ENCODE measurements at places on chromosomes 1 and 21.
A peak's percentile ranks its signal among the peaks of the same experiment; 100 is the strongest.

DNA sequence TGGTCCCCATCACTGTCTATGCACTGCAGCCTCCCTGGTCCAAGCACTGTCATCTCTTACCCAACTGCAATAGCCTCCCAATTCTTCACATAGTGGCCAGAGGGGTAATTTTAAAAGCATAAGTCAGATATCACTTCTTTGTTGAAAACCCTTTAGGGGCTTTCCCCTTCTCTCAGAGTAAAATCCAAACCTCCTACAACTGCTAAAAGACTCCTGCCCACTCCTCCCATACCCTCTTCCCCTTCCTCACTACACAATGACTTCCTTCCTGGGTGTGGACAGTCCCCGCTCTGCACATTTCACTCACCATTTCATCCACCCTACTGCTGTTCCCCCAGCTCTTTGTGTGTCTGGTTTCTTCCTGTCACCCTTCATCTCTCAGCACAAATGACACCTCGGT is 8.3 kb downstream of the MCOLN2 start:
- DNase-seq, result peak; percentile 28

GRCh38 chr1:21593231-21593630 is 75.9 kb downstream of the RAP1GAP start:
- DNase-seq, result no peak

GRCh38 chr1:102531036-102531435 is 534.3 kb upstream of the OLFM3 start:
- DNase-seq, result no peak

- no peak for DNase-seq
Observed at GRCh38 chr1:187985145-187985896, 1156.6 kb downstream of the PLA2G4A start.

DNA sequence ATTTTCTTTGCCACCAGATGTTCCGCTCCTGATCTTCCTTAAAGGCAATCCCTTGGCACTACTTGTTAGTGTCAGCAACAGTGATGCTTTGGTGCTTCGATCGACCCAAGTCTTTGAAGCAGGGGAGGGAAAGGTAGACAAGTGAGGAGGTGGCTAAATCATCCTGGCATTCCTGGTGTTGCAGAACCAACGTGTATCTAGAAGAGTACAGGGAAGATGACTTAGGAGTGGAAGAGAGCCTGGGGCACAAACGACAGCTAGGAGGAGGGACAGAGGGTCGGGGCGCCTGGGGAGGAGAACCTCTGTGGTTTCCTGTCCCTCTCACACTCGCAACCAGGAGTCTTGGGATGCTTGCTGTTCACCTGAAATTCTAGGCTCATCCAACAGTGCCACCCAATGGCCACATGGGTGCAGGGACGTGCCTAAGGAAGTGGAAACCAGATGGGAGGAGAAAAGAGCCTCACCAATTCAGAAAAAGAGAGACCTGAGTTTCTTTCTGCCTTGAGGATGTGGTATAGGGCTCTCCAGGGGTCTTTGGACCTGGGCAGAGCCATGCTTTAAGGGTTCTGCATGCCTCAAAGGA is 9.5 kb upstream of the KCNA2 start:
- peak; percentile 75 for DNase-seq

DNA sequence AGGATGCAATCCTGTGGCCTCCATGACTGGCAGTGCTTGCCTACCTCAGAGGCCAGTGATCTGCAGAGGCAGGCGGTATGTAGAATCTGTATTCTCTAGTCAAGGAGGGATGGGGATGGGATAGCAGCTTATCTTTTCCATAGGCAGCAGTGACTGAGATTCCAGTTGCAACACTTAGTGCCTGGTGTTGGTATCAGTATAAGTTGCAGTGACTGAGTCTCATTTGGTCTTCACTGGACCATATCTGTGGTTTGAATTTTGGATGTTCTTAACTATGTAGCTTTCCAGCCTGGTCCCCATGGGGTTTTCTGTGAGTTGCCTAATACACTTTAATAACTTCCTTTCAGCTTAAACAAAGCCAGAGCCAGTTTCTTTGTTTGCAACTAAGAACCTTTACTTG is 16.5 kb downstream of the DYRK1A start:
- DNase-seq, result no peak

DNA sequence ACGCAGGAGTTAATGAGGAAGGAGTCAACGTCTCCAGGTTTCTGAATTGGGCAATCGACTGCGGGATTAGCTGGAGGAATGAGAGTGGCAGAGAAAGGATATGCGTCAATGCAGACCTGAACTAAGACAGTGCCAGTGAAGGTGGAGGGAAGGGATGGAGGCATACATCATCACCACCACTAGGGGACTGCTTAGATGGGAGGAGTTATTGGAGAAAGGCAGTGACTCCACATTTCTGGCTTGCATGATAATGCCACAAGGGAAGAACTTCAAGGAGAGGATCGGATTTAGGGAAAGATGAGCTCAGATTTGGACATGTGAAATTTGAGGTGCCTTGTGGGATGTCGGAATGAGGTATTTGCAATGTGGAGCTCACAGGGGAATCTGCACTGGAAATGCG is 17.5 kb downstream of the VASH2 start:
- DNase-seq, result no peak

DNA sequence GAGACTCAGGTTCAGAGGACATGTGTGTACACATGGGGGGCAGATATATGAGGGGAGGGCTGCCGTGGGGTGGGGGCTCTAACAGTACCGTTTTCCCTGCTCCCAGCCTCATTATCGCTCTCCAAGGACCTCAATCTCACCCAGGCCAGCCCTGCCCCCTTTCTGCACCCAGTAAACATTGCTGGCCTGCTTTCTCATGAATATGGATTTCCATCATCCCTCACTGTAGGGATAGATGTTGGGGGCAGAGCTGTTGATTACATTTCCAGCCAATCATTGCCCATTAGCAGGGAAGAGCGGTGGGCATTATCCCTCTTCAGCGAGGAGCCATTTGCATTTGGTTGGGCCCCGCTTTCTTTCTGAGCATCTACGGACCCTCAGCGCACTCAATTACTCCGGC is 273.8 kb downstream of the RPS6KC1 start:
- no peak for DNase-seq

GRCh38 chr1:177884479-177885021 is 85.3 kb downstream of the SEC16B start:
- no peak for DNase-seq

- DNase-seq, result no peak
Observed at GRCh38 chr1:109208836-109209463, 4.8 kb upstream of the SARS1 start.

DNA sequence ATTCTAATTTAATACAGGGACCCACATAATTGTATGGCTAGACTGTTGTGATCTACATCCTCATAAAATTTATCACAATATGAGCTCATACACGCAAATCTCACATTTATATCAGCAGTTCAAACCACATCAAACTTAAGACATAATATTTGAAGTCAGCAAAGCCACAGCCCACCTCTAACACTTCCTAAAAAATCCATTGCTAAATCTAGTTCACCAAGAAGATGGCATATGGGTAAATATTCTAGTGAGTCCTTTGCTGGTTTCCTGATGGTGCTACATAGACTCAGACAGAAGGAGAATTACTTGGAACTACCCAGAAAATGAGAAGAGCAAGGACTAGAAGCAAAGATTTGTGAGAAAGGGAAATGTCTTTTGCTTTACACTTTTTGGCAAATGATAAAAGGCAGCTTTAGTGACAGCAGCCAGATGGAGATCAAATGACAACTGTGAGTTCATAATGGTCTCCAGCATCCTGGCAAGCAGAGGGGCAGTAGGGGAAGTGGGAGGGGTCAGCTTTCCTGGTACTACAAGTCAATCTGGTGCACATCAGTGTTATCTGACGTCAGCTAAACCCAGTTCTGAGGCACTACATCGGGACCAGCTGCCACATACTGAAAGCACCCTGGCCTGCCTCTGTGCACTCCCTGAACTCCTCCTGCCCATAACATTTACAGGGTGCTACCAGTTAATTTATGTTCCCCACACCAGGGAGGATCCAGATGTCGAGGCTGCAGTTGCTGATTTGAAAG is 10.6 kb upstream of the GADD45A start:
- peak; percentile 34 for DNase-seq

GRCh38 chr1:35544976-35545375 is 12.2 kb downstream of the KIAA0319L start:
- peak; percentile 52 for DNase-seq

DNA sequence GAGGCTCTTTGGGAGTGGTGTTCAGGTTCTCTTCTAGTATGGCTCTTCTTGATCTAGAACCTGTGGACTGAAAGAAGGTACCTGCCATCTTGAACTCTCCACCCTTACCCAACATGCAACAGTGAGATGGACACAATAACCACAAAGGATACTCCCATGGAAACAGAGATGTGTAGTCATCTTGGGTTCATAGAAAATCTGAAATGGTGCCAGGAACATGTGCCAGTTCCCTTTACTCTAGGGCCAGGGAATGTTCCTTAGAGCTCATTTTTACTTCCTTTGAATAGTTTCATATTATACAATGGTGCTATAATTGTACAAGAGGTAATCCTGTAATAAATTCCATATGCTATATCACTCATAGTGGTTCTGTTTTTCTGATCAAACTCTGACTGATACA is 13.2 kb upstream of the SCYL3 start:
- DNase-seq, result no peak

GRCh38 chr1:197595304-197595904 is 179.9 kb downstream of the DENND1B start:
- no peak for DNase-seq

GRCh38 chr1:160101717-160102522 is 3.5 kb upstream of the IGSF8 start:
- DNase-seq, result no peak

DNA sequence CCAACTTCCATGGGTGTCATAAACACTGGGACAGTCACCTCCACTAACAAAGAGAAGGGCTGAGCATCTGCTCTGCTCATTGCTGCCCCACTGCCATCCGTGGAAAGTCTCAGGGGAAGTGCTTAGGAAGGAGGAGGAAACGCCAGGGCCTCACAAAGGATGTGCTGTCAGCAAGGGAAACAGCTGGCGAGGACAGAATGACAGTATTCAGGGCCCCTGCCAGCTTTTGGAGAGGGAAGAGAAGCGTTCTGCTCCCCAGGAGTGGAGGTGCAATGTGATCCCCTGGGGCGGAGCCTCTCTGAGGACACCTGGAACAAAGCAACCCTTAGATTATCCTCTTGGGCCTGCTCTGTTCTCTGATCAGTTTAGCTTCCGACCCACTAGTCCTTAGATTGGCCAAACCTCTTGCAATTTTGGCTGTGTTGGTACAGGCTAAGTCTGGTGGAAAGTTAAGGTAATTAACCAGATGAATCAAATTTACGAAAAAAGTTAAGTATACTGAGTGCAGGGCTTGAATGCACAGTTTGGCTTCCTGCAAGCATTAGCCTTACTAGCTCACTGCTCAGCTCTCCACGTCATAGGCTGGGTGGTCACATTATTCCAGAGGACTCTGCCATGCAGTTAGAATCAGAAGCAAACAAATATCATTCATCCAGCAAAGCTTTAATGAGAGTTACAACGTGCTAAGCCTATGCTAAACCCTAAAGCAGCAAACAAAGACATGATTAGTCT is 170.2 kb upstream of the NFIA start:
- no peak for DNase-seq

- no peak for DNase-seq
Observed at GRCh38 chr1:10663678-10664035, 132.8 kb downstream of the CASZ1 start.

DNA sequence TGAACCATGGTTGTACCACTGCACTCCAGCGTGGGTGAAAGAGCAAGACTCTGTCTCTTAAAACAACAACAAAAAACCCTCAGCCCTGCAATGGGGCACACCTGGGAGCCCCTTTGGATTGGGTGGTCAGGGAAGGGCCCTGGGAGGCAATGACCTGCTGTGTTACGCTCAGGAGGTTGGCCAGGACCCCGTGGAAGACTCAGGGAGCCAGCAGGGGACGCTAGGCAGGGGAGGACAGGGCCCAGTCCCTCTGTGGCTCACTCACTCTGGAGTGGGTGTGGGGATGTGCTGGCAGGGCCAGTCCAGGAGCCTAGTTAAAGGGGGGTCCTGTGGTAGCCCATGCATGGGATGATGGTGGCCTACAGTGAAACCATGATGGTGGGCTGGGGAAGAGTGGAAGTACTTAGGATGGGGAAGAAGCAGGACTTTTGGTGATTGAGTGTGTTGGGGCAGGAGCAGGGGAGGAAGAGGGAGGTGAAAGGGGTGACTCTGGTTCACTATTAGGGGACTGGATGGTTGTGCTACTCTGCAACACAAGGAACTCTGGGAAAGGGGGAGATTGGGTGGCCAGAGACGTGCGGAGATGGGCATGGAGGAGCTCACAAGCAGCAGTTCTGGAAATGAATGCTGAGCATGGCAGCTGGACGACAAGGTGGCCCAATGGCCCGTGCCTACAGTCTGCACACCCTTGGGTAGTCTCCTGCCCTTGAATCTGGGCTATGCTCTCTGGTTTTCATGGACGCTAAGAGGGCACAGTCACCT is 56.3 kb upstream of the FAM20B start:
- DNase-seq, result no peak

- no peak for DNase-seq
Observed at GRCh38 chr1:75614399-75614756, 3.5 kb upstream of the SLC44A5 start.

DNA sequence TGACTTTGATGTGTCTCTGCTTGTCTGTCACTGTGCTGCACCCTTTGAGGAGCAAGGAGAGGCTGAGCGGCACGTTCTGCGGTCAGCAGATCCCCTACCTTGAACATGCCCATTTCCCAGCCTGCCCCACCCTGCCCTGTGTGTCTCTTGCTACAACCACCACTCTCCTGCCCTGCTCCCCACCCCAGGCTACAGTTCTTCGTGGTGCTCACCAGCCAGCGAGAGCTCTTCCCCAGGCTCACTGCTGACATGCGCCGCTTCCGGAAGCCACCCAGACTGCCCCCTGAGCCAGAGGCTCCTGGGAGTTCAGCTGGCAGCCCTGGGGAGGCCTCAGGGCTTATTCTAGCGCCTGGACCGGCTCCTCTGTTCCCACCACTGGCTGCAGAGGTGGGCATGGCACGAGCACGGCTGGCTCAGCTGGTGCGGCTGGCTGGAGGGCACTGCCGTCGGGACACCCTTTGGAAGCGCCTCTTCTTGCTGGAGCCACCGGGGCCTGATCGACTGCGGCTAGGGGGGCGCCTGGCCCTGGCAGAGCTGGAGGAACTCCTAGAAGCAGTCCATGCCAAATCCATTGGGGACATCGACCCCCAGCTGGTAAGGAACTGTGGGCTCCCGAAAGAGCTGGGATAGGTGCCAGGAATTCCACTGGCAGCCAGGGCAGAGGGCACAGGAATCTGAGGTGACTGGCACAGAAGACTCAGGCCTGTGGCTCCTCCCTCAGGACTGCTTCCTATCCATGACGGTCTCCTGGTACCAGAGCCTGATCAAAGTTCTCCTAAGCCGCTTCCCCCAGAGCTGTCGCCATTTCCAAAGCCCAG is 5.6 kb downstream of the HYI start:
- no peak for DNase-seq

DNA sequence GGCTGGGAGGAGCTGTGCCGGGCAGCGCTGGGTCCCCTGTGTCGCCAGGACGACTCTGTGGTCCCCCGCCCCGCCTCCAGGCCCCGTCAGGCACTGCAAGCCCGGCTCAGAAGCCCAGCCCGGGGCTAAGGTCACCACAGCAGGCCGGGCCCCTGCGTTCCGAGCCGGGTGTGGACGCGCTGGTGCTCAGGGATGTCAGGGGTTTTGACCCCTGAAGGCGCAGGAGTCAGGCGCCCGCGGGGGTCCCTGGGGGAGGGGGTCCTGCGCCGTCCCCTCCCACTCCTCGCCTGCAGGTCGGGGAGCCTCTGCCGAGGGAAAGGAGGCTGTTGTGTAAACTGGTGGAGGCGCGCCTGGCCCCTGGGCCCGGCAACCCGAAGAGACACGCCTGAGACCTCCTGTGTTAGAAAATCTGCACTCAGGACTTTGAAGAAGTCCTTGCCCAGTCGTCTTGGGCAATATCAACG is 23.7 kb upstream of the TMEM54 start:
- DNase-seq, result no peak
